ENCODE measurements at places on chromosomes 4 and X. TPM values are rescaled to one million over a fixed set of nuclear protein-coding genes. Genes with fewer than 3 reads are reported as not detected.

Gene SRPK3
- total RNA-seq = 0.38 TPM

Gene SMIM10
- 1.1 TPM for total RNA-seq

Gene MAML3
- total RNA-seq = 14.2 TPM

Gene RHOH
- 1.3 TPM for total RNA-seq

Gene BST1
- 0.97 TPM for total RNA-seq

Gene GLRA2
- not detected for total RNA-seq

Gene PNCK
- total RNA-seq = 0.82 TPM

Gene GASK1B
- 7.4 TPM for total RNA-seq

Gene FATE1
- total RNA-seq = not detected

Gene RGN
- total RNA-seq = 3.8 TPM

Gene ABCG2
- 4.6 TPM for total RNA-seq

Gene SPIN2A
- total RNA-seq = not detected

Gene SATL1
- not detected for total RNA-seq

Gene SPANXA2
- not detected for total RNA-seq

Gene MAOB
- 3.3 TPM for total RNA-seq

Gene IL2RG
- total RNA-seq = 7.4 TPM

Gene IGBP1
- total RNA-seq = 66.0 TPM

Gene DCAF4L1
- 0.22 TPM for total RNA-seq

Gene PITX2
- 1.5 TPM for total RNA-seq

Gene SPATA18
- 6.7 TPM for total RNA-seq

DNA sequence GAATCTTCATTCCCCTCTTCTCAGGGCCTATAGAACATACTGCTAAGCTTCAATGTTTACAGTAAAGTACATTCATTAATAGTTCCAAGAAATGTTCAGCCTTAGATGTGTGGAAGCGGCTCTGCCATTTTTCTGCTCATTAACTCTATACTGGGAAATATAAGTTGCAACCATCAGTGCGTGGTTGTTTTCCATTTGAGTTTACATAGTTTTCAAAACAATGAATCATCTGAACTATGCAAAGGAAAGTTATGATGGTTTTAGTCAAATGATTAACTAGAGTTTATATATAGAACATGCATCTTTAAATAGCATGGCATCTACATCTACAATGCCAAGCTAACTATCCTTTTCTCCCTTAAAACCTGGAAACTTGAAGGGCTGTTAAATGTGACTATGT, 29.6 kb downstream of the LEF1 start:
- DNase-seq = no peak

GRCh38 chr4:186304866-186305505, 39.0 kb downstream of the F11 start:
- DNase-seq = no peak

DNA sequence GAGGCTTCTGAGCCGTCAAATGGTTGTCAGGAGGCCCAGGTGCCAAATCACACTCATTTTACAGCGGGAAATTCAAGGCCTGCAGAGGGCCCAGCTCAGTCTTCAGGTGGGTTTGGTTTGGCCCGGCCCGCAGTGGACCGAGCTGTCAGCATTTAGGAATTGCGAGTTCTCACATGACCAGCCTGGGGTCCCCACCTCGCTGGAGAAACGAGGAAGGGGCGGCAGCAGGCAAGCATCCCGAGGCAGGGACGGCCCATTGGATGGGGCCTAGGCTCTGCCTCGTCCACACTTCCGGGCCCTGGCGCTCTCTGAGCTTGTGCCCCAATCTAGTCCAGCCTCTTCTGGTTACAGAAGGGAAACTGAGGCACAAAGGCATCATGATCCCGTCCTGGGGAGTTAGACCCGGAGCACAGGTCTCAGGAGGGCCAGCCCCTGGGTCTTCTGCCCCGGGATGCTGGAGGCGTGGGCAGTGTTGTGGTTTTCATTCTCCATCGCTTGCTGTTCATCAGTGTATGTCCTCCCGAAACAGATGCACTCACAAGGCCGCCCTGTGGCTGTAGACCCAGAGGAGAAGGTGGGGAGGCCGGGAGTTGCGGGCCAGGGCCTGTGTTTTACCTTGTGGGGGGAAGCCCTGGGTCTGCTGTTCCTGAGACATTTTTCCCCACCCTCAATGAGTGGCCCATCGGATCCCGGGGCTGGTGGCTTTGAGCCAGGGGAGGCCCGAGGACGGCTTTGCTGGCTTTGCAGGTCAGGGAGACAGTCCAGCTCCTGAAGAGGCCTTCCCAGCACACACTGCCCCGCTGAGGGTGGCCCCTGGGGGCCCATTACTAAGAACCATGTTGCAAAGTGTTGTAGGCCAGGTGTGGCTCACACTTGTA, 8.9 kb downstream of the PSAPL1 start:
- no peak for DNase-seq

GRCh38 chrX:101595739-101596419, 21.9 kb downstream of the ARMCX6 start:
- no peak for DNase-seq

GRCh38 chrX:349196-349595, 30.6 kb upstream of the GTPBP6 start:
- no peak for DNase-seq

- no peak for DNase-seq
Observed at GRCh38 chr4:169236873-169237626, 33.7 kb downstream of the SH3RF1 start.

- DNase-seq = no peak
Observed at GRCh38 chrX:114006664-114007063, 577.2 kb upstream of the HTR2C start.

DNA sequence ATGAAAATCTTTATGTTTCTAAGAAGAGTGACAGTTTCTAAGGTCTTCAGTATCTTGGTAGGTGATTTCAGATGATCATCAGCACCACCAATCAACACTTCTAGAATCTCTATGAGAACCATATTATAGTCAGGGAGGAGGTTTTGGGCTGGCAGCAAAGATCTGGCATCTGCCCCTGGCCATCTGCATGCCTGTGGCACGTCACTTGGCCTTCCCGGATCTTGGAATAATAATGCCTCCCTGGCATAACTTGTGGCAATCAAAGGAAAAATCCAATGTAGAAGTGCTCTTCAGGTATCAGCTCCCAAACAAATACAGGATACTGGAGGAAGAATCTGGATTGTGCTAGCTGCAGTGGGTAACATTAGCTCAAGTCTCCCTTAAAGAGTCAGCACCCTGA, 57.3 kb downstream of the RASL11B start:
- DNase-seq = no peak

DNA sequence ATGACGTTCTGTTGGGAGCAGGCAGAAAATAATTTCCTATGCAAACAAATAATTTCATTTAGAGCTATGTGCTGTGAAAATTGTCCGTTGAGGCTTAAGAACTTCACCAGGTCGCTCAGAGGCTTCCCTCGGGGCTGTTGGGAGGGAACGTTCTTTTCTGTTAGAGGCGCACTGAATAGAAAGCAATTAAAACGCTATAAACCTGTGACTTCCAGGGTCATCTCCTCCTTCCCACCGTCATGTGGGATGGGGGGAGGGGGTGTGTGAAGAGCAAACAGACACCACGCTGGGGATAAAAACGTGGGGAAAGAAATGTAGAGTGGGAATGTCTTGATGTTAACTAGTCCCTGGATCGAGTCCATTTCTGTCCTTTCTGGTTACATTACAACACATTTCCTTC, 35.2 kb upstream of the ZNF518B start:
- no peak for DNase-seq

GRCh38 chr4:8220661-8221450, 21.8 kb downstream of the SH3TC1 start:
- DNase-seq = no peak

- no peak for DNase-seq
Observed at GRCh38 chr4:40831146-40831907, 81.6 kb downstream of the NSUN7 start.

GRCh38 chrX:31007321-31007720, 64.5 kb downstream of the FTHL17 start:
- no peak for DNase-seq

DNA sequence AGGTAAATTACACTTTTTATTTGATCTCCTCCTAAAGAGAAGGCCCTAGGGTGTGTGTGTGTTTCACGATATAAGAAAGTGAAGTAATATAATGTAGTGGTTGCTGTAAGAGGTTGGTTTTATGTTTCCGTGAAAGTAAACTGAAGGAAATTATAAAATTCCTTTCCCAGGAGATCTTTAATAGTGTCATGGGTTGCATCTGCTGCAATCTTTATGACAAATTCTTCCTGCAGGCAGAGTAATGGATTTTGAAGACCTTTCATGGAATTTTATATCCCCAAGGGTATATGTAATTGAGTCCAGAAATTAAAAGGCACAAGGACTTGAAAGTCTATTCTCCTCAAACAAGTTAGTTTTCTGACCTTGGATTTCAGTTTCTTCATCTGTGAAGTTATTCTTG, 538.6 kb downstream of the ANKRD50 start:
- no peak for DNase-seq

GRCh38 chr4:98473046-98473445, 185.4 kb downstream of the TSPAN5 start:
- no peak for DNase-seq

GRCh38 chr4:67549123-67549522, 3.8 kb upstream of the CENPC start:
- DNase-seq = no peak

GRCh38 chr4:71664366-71664765, 119.5 kb downstream of the GC start:
- DNase-seq = no peak

- DNase-seq = no peak
Observed at GRCh38 chr4:94889523-94889922, 131.8 kb downstream of the BMPR1B start.

GRCh38 chrX:103175944-103176753, 38.8 kb upstream of the BEX4 start:
- DNase-seq = no peak

- DNase-seq = no peak
Observed at GRCh38 chrX:2846992-2847391, 18.3 kb downstream of the GYG2 start.

DNA sequence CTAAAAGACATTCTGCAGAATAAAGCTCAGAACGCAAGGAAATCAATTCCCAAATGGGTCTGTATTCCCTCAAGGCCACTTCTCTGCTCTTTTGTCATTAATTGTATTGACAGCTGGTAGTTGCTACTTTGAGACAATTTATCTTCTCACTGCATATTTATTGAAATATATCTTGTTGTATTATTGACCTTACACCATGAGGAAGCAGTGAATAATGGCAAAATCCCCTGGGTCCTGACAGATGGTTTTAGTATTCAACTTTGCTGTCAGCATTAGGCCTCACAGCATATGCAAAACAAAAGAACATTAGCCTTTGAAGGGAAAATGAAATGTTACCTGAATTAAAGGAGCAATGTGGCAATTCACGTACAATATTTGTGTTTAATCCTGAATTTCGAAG, 406.1 kb upstream of the TRAM1L1 start:
- DNase-seq = no peak

DNA sequence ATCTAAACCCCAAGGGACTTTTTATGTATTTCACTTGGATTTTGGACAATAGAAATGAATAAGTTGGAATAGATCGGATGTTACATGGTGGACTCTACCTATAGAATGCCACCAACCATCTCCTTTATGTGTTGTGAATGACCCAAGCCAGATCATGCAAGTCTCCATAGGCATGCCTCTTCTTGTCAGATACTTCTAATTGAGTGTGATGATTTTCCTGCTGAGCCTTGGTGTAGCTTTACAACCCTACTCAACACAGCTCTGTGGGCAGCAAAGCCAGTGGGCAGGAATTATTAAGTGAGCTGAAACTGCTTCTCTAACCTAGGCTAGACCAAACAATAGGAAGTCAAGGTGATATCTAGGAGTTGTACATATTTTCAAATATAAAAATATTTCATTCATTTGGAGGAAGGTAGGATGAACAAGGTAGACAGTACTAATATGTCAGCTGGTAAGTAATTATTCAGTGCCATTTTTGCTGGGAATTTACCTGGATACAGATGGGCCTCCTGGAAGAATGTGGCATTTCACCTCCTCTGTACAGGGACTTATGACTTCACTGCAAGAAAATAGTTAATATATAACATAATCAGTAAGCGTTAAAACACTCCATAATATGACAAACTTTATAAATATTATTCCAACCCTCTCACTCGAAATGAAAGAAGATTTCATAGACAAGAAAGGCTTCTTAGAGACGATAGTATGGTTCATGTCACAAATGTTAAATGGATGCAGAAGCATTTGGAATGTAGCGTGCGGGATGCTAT, 298.0 kb upstream of the FAT1 start:
- DNase-seq = no peak

DNA sequence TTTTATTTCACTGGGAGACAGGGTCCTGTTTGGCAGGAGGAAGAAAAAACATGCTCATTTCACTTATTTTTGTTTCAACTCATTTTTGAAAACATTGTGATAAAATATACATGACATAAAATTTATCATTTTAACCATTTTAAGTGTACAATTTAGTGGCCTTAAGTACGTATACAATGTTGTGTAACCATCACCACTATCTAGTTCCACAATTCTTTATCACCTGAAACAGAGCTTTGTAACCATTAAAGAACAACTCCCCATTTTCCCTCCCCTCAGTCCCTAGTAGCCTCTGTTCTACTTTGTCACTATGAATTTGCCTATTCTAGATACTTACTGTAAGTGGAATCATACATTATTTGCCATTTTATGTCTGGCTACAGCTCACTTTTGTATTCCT, 143.8 kb downstream of the GPAT3 start:
- DNase-seq = no peak

GRCh38 chrX:84760560-84760959, 243.1 kb upstream of the APOOL start:
- no peak for DNase-seq

- DNase-seq = no peak
Observed at GRCh38 chrX:108090491-108091263, 665 bp downstream of the PSMD10 start.

GRCh38 chr4:38769857-38770256, 12.9 kb downstream of the TLR10 start:
- DNase-seq = no peak

DNA sequence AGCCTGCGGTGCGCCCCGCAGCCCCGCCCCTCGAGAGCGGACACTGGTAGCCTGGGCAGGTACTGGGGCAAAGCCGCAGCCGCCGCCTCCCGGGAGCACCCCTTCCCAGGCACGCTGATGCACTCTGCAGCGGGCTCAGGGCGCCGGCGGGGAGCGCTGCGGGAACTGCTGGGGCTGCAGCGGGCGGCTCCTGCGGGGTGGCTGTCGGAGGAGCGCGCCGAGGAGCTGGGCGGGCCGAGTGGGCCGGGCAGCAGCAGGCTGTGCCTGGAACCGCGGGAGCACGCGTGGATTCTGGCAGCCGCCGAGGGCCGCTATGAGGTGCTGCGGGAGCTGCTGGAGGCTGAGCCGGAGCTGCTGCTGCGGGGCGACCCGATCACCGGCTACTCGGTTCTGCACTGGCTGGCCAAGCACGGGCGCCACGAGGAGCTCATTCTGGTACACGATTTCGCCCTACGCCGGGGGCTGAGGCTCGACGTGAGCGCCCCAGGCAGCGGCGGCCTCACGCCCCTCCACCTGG, 401 bp downstream of the SOWAHD start:
- no peak for DNase-seq

Measured in esophagus squamous epithelium (tissue), 5 donors.